ENCODE measurements at places on chromosomes 1 and 21. TPM values are rescaled to one million over a fixed set of nuclear protein-coding genes. Genes with fewer than 3 reads are reported as not detected.

The ZNF695 gene
- total RNA-seq: 1.0 TPM

The SPRR2D gene
- not detected for total RNA-seq

The ROR1 gene
- 0.26 TPM for total RNA-seq

The MFSD2A gene
- total RNA-seq: 0.13 TPM

The LCE1D gene
- total RNA-seq: not detected

The ELF3 gene
- total RNA-seq: under 0.01 TPM

The TRPM2 gene
- total RNA-seq: 0.25 TPM

The TFF1 gene
- total RNA-seq: not detected

The EPHA8 gene
- total RNA-seq: not detected

The CTSS gene
- total RNA-seq: 51.7 TPM

The CLIC4 gene
- total RNA-seq: 173 TPM

The ESPN gene
- total RNA-seq: 1.3 TPM

The CGN gene
- 0.13 TPM for total RNA-seq

The GBP6 gene
- not detected for total RNA-seq

The ASTN1 gene
- total RNA-seq: not detected

The EXTL1 gene
- not detected for total RNA-seq

The GBP5 gene
- 0.25 TPM for total RNA-seq

The EIF4G3 gene
- total RNA-seq: 34.1 TPM

The CA14 gene
- total RNA-seq: not detected

The INSRR gene
- not detected for total RNA-seq

The CDC20 gene
- 53.7 TPM for total RNA-seq

Data from dermis microvascular lymphatic vessel endothelial cell (primary cell).